Chondrocyte (in vitro differentiated cells): ENCODE measurements at places on chromosomes 13 and 19. TPM values are rescaled to one million over a fixed set of nuclear protein-coding genes. Genes with fewer than 3 reads are reported as not detected.

GRCh38 chr13:23770428-23770827 is 118.8 kb downstream of the MIPEP start:
- DNase-seq, result no peak

DNA sequence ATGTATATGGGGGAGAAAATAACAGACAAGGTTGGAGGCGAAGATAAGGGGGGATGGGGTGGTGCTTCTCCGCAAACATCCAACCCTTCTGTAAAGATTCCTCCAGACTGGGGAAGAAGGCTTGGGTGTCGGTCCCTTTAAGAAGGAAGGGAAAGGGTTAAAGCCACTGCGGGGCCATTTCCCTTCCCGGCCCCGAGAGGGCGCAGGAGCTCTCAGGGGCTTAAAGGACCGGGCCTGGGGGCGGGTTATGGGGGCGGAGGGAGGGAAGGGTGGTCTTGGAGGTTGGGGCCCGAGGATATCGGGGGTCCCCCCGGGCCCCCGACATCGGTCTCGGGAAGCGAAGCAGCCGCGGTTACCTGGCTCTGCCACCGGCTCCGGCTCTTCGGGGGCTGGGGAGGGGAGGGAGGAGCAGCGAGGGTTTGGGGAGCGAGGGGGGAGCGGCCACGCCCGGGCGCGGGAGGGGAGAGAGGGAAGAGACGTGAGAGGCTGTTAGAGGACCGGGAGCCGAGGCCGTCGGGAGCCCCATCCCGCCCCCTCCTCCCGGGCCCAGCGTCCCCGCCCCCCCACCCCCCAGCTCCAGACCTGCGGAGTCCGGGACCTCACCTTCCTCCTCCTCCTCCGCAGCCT is 2.8 kb downstream of the TNNT1 start:
- no peak for DNase-seq

DNA sequence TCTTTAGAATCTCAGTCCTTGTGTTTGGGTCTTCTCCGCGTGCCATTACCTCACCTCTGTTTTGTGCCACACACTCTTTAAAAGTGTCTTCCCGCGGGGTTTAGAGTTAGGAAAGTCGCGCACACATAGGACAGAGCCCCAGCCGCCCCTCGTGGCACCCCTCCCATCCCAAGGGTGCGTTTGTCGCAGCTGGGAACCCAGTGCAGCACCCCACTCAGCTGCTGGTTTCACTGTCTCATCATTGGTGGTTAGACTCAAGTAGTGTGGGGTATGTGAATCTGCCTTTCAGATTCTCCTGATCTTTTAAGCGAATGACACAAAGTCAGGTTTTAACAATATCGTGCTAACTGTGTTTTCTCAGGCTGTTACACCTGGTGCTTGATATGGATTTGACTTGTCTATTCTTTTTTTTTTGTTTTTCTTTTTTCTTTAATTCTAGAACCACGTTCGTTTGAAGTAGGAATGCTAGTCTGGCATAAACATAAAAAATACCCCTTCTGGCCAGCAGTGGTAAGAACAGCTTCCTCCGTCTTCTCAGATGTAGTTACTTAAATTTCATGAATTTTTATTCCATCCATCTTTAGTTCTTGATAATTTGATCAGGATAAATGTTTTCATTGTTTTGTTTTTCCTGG is 19.5 kb upstream of the NDUFS7 start:
- DNase-seq, result no peak

GRCh38 chr13:96785986-96786385 is 208.3 kb downstream of the OXGR1 start:
- DNase-seq, result no peak

GRCh38 chr13:24638096-24638495 is 42.1 kb upstream of the ATP12A start:
- no peak for DNase-seq

GRCh38 chr13:74620308-74620707 is 486.1 kb upstream of the KLF12 start:
- no peak for DNase-seq

INAFM1 gene
- 25.6 to 31.1 TPM (median 28.8 TPM) in 3 replicates for total RNA-seq

DNA sequence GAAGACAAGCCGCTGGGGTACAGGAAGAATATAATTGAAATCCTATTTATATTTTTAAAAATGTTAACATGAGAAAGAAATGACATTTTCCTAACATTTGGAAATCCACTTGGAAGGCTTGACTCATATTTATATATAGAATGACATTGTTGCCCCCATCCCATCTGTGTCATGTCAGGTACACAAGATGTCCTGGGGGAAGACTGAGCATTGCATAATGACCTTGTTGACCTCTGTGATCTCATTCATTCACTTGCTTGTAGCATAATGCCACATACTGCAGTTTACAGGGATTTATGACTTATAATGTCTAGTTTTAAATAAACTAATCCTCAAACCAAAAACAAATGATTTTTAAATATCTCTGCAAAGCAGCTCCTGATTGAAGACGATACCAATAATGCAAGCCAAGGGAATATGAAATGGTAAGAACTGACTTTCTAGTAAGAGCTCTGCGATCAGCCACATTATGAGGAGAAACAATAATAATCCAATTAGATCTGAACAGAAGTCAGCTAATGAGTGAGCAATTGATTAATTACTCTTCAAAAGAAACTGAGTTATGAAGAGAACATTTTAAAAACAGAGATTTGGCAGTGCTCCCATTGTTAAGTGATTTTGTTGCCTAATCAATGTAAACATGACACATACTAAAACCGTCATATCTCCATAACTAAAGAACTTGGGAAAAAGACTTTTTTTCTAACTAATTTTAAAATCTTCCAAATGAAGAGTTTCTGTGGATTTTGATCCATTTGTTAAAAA is 21.2 kb upstream of the VWA8 start:
- DNase-seq, result no peak

GRCh38 chr13:29491248-29491647 is 104.2 kb downstream of the SLC7A1 start:
- DNase-seq, result no peak

IFNL1 gene
- total RNA-seq, result not detected in 3 replicates

DNA sequence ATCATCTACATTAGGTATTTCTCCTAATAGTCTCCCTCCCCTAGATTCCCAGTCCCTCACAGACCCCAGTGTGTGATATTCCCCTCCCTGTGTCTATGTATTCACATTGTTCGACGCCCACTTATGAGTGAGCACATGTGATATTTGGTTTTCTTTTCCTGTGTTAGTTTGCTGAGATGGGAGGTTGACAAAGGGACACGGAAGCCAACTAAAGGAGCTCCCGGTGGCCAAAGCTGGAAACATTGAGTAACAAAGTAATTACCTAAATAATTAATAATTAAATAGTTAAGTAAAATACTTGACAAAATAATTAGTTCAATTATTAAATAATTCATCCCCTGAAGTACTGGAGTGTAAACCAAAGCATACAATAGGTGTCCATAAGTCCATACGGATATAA is 1.7 kb upstream of the PRR20A start:
- DNase-seq, result no peak

ZNF493 gene
- 8.7 to 19.0 TPM (median 10.0 TPM) in 3 replicates for total RNA-seq

GRCh38 chr19:14059093-14059480 is 2.8 kb downstream of the PALM3 start:
- DNase-seq, result no peak

GRCh38 chr13:113050734-113051431 is 54.7 kb upstream of the F7 start:
- peak; percentile 75 for DNase-seq

DNA sequence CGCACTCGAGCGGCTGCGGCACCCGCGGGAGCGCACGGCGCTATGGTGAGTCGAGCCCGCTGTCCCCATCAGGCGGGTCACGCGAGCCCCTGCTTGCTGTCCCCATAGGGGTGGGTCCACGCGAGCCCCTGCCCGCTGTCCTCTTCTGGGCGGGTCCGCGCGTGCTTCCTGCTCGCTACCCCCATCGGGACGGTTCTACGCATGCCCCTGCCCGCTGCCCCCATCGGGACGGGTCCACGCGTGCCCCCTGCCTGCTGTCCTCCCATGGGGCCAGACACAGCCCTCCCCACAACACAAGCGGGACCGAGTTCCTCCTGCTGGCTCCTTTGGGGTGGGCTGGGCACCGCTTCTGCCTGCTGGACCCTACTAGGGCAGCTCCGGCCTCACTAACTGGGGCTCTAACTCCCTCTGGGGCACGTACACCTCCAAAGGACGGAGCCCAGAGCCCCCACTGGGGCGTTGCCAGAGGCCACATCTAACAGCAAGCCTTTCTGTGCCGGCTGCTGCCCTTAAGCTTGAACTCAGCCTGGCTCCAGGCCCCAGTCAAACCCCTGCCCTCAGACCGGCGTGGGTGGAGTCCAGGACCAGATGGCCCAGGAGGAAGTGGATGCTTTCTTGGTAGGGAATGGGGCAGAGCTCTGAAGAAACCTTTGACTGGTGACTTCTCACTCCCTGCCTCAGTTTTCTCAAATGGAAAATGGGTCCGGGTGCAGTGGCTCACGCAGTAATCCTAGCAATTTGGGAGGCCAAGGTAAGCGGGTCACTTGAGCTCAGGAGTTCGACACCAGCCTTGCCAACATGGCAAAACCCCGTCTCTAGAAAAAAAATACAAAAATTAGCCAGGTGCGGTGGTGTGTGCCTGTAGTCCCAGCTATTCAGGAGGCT is 722 bp downstream of the COLGALT1 start:
- peak; percentile 94 for DNase-seq

ATP7B gene
- total RNA-seq, result 11.9 to 16.8 TPM (median 16.6 TPM) in 3 replicates

MADCAM1 gene
- total RNA-seq, result 0.59 to 0.92 TPM (median 0.62 TPM) in 3 replicates

LMO7 gene
- 199 to 335 TPM (median 201 TPM) in 3 replicates for total RNA-seq

GRCh38 chr13:110306340-110306959 is 507 bp downstream of the COL4A1 start:
- DNase-seq, result no peak

PIBF1 gene
- 18.2 to 29.9 TPM (median 20.7 TPM) in 3 replicates for total RNA-seq

- no peak for DNase-seq
Observed at GRCh38 chr19:55165952-55166529, 372 bp downstream of the DNAAF3 start.

GRCh38 chr13:113554333-113554700 is 30.2 kb upstream of the TFDP1 start:
- DNase-seq, result no peak

CD22 gene
- not detected in 3 replicates for total RNA-seq

GRCh38 chr13:45104261-45104660 is 16.0 kb upstream of the GTF2F2 start:
- DNase-seq, result no peak

GRCh38 chr19:55352040-55352439 is 2.5 kb downstream of the COX6B2 start:
- DNase-seq, result no peak

B3GNT3 gene
- not detected in 3 replicates for total RNA-seq

GRCh38 chr13:50676602-50677001 is 166.9 kb downstream of the DLEU7 start:
- DNase-seq, result no peak

DNA sequence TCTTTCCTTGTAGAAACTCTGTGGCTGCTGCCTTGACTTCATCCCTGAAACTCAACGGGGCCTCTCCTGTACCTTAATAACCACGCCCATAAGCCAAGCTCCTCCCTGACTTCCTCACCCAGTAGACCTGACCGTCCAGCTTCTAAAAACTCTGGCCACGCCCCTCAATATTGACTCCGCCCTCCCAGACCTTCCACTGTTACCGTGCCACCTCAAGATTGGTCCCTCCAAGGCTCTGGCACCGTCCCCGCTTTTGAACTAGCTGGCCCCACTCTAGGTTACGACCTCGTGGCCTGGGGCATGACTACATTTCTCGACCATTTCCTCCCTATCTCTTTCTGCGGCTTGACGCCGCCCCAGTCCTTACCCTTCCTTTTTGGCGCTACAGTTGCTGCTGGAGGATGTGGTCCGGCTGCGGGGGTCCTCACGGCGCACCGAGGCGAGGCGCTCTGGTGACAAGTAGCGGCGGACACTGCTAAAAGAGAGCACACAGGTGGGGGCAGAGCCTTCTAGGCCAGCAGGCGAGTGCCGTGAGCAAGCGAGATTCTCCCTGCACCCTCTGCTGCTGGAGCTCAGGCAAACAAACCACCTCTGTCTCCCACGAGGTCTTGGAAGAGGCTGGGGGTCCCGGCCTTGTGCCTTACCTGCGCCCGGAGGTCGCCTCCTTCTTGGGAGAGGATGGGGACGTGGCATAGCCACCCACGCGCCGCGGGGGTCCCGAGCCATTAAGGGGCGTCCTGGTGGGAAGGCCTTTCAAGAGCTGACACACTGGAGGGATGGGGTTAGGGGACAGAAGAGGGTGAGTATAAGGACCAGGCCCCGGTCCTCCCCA is 2.3 kb upstream of the EML2 start:
- no peak for DNase-seq

MYO1F gene
- 0.23 to 0.50 TPM in 2 of 3 replicates, not detected in the other for total RNA-seq

- no peak for DNase-seq
Observed at GRCh38 chr13:31073859-31074718, 87.6 kb downstream of the HSPH1 start.
